Smooth muscle cell of the brain vasculature (primary cell): ENCODE measurements at places on chromosomes 2 and 18.

DNA sequence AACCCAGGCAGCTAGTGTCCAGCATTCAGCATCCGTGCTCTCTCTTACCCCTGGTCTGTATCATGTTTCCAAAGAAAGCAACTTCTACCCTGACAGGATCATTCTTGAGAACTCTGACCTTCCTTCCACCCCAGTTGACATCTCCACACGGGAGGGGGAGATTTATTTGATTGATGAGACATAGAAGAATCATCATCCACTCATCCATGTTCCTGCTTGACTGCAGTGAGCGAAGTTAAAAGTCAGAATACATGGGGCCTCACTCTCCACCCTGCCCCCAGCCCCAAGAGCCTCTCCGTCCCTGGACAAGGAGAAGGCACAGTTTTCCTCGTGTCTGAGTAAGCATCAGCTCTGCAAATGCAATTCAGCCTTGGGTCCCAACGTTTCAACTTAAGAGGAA, 356.0 kb upstream of the TNP1 start:
- no peak for DNase-seq

DNA sequence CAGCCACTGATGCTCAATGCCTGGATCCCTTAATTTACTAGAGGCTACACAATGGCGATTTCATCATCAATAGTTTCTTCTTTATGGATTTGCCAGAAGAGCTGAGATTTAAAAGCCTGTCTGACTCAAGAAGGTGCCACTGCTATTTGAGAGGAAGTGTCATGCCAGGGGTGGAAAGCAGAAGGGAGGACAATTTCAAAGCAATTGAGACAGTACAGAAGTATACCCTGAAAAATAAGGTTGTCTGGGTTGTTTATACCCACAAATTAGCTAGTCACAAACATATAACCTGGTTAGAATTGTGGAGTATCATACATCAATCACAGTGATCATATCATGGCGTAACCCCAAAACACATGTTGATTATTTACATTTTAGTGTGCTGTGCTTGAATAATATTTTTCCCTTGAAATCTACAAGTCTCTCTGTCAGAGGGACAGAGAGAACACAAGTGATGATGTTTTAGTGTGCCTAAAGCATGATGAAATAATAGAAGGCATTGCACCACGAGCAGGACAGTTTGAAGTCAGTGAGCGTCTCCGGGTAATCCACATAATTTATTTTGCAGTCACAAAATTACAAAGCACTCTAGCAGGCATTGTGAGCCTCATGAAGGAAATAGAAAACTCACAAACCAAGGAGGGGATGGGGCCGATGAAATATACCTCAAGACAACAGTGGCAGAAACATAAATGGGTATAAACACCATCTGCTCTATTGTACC, 312.2 kb upstream of the SPRED2 start:
- no peak for DNase-seq

- no peak for DNase-seq
These were observed 31.4 kb upstream of the CD226 start for GRCh38 chr18:69978732-69979715.

GRCh38 chr2:96264656-96265348, 995 bp downstream of the TMEM127 start:
- DNase-seq: no peak

DNA sequence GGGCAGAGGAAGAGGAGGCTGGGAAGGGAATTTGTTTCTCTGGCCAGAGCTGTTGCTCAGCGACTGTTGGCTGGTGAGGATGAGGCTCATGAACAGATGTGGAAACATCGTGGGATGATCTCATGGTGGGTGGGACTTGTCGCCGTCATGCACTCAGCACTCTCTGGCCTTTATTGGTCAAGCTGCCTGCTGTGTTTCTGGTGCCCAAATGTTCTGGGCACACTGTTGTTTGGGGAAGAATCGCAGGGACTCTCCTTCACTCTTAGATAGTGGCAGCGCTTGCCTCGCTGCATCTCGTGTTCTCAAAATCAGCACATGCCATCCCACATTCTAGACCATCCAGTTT, 145.6 kb downstream of the AGAP1 start:
- DNase-seq: no peak

DNA sequence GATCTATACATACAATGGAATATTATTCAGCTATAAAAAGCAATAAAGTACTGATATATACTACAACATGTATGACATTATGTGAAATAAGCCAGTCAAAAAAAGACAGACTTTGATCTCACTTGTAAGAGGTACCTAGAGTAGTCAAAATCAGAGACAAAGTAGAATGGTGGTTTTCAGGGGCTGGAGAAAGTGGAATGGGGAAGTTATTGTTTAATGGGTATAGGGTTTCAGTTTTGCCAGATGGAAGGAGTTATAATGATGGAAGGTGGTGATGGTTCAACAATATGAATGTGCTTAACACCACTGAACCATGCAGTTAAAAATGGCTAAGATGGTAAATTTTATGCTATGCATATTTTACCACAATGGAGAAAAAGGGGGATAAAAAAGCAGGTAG, 6.3 kb downstream of the COBLL1 start:
- no peak for DNase-seq

DNA sequence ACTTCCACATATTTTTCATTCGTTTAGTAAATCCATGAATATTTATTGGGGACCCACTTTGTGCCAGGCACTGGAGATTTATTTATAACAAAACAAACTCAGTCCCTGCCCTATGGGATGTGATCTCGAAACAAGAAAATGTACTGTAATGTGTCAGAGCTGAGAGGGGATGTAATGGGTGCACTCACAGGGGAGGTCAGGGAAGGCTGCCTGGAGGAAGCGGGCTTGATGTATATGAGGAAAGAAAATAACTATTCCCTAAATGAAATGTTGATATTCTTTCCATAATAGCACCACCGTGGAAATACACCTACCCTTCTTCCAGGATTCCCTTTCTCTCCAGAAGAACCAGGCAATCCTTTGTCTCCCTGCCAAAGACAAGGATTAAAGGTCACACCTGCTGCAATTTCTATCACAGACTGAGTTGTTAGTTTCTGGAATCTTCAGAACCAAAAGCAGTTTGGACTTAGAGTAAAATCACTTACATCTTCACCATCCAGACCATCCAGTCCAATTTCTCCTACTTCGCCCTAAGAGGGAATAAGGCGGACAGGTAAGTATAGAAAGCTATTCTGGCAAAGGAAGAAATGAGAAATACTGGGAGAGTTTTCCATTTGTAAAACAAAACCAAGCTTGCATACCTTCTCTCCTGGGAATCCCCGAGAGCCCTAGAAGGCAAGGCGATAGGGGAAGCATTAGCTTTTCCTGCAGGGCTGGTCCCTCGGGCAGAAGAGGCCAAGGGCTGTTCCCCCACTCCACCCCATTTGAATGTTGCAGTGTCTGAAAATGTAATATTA, 55.0 kb downstream of the COL6A3 start:
- DNase-seq: no peak

DNA sequence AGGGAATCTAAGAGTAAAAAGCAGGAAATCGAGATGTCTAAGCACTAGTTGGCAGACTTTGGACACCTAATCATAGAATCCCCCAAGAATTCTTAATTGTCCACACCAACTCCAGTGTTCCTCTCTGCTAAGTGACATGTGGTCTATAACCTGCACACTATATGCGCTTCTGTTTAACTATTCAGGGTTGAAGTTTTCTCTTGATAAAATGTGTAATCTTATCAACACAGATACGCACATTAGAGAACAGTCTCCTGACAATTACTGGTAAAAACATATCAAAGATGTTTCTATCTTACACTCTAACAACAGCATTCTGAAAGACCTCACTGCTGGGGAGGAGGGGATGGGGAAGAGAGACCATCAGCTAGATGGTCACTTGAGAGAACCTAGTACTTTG, 3.9 kb downstream of the ABCB11 start:
- no peak for DNase-seq
